ENCODE measurements at places on chromosomes 5 and 9. TPM values are rescaled to one million over a fixed set of nuclear protein-coding genes. Genes with fewer than 3 reads are reported as not detected.

The SLC4A9 gene
- not detected for total RNA-seq

The EDIL3 gene
- total RNA-seq: 38.9 TPM

The SLC34A1 gene
- not detected for total RNA-seq

The PCDHB15 gene
- total RNA-seq: 1.8 TPM

The C9orf50 gene
- total RNA-seq: 0.37 TPM

The MAP1B gene
- 63.0 TPM for total RNA-seq

The LRRC19 gene
- not detected for total RNA-seq

The PCDHB11 gene
- total RNA-seq: 2.5 TPM

The PCDHA1 gene
- total RNA-seq: not detected
